ENCODE measurements at places on chromosomes 2 and 18.

GRCh38 chr2:10777842-10778723 lies 34.5 kb downstream of the PDIA6 start:
- no peak for DNase-seq

DNA sequence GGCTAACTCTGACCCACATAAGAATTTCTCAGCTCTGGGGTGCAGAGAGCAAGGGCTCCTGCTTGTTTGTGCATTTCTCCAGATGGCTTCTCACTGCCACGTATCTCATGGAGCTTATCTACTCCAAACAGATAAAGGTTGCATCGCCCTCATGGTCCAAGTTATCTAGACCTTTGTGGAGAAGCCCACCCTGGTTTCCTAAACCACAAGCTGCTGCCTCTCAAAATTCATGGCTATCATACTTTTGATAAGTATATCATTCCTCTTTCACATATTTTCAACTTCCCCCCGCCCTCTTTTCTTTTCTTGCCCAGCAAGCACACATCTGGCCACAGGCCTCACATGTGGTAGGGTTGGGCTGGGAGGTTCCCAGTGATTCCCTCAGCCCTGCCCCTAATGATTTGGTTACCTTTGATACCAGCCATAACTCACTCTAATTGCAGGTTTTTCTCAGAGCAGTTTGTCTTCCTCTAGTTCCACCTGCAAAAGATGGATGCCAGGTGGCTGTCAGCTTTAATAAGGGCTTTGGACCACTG lies 146.0 kb downstream of the RHBDD1 start:
- peak; percentile 90 for DNase-seq

GRCh38 chr2:234050455-234051135 lies at the start of gene SPP2:
Gene SPP2, plus strand, starts transcription at chr2:234050702. Its CDS starts 85 bp downstream, at chr2:234050787.
- DNase-seq, result no peak

GRCh38 chr2:141605163-141605562 lies 525.7 kb downstream of the LRP1B start:
- DNase-seq, result no peak

- no peak for DNase-seq
Observed at GRCh38 chr2:105057005-105057404, 19.1 kb downstream of the MRPS9 start.

DNA sequence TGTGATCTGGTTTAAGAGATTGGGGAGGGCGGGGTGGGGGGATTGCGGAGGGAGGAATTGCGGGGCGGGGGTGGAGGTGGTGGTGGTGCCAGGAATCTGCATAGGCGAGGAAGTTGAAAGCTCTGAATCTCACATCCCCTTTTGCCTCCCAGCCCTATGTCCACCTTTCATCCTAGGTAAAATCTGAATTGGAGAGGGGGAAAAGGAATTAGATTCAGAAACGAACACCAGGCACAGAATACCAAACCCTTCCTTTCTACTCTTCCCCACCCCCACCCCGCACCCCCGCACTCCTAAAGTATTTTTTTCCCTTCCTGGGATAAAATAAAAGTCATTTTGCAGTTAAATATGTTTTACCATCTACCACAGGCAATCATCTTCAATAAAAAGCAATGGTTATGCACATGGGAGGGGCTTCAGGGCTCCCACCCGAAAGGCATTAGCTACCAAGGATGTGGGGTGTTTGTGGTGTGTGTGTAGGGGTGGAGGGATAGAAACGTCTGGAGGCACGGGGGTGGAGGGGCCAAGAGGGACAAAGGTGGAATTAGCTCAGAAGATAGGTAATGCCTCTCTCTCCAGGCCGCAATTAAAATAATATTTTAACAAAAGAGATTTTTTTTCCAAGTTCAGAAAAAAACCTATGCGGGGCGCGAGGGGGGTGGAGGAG lies 1.8 kb downstream of the IGFBP5 start:
- no peak for DNase-seq

- no peak for DNase-seq
Observed at GRCh38 chr2:159034713-159035112, 66.3 kb downstream of the TANC1 start.

DNA sequence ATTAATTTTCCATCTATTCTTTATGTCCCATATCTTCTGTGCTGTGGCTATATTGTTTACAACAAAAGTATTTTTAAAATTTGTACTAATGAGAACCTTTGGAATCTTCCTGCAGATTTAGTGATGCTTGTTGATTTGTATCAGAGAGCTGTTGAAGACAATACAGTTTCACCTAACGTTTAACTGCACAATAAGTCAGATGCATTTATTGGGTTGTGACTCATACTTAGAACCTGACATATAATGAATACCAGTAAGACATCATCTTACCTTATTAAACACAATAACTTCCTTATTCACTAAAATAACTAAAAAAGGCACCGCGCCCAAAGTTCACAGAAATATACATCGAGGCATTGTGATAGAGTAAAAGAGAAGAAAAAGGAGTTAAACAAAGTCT lies 43.8 kb upstream of the IL1R1 start:
- DNase-seq, result no peak

DNA sequence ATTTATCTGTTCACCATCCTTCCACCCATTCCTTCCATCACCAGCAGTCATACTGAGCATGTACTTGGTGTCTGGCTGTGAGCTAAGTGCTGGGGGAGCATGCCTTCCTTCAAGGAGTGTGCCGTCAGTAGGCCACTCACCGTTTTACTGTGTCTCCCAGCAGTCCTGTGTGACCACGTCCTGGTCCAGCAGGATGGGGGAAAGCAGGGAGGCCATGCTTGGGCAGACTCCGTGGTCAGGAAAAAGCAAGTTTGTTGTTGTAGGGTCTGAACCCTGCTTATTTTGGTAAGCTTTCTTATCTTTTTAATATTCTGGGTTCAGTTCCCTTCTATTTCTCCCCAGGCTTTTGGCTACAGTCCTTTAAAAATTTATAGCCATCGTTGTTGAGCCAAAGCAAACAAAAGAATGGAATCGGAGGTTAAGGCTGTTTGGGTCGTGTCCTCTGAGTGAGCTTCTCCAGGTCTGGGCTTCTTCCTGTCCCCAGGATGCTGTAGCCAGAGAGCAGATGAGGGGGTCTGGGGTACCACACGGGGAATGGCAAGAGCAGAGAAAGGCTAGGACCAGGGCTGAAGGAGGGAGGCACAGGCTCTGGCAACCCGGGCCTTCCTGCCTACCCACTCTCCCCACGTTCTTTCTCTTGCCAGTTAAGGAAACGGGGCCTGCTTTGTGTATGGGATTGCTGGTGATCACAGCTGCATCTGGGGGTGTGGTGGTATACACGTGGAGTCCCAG lies 13.5 kb downstream of the SLC30A3 start:
- no peak for DNase-seq

GRCh38 chr2:31987454-31988220 lies 23.2 kb downstream of the MEMO1 start:
- DNase-seq, result peak; percentile 53
